ENCODE measurements at places on chromosomes 5 and 9.

DNA sequence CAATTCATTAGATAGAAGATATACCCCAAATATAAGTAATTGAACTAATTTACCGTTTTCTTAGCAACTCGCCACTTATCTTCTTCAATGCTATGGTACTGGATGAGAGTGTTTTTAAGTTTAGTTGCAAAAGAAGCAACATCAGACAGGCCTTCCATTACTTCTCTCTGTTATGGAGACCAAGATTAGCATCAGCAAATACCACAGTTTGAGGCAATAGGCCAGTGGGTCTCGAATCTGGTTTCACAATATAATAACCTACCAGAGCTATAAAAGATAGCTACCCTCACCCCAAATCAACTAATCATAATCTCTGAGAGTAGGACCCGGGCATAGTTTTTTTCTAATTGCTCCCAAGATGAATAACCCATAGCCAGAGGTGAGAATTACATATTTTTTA is 5.1 kb downstream of the STARD4 start:
- DNase-seq, result no peak

DNA sequence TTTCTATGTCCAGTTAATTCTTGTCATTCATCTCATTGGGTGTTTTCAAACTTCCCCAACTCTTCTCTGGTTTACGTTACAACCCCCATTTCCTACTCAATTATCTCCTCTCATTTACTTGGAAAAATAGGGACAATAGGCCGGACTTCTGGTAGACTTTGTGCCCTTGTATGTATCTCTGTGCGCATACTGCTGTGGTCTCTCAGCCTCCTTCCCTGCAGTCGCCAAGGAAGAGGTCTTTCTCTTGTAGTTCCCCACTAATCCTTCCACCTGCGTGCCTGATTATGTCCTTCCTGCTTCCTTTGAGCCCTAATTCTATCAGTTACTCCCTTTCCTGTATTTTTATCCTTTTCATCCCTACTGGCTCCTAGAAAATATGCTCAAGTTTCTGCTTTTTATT is 176.3 kb downstream of the GDNF start:
- DNase-seq, result no peak

DNA sequence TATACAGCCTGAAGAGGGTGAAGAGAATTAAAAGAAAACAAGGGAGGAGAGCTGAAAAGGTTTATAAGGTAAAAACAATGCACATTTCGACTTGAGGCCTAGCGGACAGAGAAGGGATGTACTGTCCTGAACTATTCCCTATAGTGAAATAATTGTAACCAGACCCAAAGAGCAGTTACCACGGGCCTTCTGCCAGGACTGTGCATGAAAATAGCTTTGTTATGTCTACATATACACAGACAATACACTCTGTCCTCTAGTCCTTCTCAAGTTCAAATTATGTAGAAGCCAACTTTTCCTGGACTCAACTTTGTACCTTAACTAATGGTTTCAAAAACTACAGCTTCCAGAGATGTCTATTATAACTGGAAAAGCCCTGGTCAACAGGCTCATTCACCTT is 223.7 kb downstream of the PCSK5 start:
- no peak for DNase-seq

GRCh38 chr5:61918611-61919010 is 387.4 kb upstream of the KIF2A start:
- no peak for DNase-seq

DNA sequence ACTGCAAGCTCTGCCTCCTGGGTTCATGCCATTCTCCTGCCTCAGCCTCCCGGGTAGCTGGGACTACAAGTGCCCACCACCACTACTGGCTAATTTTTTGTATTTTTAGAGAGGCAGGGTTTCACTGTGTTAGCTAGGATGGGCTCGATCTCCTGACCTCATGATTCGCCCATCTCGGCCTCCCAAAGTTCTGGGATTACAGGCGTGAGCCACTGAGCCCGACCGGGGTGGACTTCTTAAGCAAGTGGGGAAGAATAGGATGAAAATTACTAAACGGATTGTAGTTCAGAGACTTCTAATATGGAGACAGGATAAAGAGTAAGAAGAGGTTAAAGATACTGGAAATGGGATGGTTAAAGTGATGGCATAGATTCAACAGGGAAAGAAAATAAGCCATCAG is 132.3 kb upstream of the IRX2 start:
- no peak for DNase-seq

DNA sequence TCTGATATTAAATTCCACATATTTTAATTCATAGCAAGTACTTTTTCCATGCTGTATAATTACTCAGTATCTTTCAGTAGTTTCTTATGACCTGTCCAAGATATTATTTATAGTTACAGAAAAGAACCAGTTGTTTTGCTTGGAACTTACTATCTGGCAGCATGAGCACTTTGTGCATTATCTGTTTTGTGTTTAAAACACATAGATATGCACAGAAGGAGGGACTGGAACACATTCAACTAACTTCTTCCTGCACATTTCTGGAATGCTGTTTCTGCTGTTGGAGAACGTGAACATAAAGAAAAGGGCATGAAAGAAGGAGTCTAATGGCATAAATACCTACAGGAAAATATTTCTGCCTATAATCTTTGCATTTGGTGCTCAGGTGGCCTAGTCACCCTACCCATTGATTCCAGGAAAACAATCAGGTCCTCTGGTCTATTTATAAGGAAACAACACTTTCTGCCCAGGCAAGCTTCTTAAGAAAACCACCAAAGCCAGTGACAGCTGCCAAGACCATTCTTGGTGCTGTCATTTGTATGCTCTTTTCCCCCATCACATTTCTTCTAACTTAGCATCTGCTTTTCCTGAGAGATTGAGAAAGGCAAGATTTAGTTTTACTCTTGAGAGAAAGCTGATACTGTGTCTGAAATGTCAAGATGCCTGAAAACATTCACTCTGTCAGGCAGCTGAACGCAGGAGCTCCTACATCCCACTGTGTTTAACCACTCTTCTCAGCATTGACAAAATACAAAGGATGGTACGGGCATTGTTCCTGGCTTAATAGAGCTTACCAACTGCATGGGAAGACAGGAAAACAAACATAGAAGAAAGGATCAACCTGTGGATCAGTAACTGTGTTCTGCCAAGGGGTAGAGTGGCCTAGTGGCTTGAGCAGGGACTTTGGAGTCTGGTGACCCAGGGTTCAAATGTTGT is 40.3 kb downstream of the RAB3C start:
- no peak for DNase-seq

- no peak for DNase-seq
These were observed 536 bp upstream of the STX17 start for GRCh38 chr9:99905833-99906402.

- no peak for DNase-seq
These were observed 5.3 kb upstream of the OTP start for GRCh38 chr5:77643654-77644370.

GRCh38 chr9:107547772-107548297 is 58.3 kb upstream of the KLF4 start:
- no peak for DNase-seq

DNA sequence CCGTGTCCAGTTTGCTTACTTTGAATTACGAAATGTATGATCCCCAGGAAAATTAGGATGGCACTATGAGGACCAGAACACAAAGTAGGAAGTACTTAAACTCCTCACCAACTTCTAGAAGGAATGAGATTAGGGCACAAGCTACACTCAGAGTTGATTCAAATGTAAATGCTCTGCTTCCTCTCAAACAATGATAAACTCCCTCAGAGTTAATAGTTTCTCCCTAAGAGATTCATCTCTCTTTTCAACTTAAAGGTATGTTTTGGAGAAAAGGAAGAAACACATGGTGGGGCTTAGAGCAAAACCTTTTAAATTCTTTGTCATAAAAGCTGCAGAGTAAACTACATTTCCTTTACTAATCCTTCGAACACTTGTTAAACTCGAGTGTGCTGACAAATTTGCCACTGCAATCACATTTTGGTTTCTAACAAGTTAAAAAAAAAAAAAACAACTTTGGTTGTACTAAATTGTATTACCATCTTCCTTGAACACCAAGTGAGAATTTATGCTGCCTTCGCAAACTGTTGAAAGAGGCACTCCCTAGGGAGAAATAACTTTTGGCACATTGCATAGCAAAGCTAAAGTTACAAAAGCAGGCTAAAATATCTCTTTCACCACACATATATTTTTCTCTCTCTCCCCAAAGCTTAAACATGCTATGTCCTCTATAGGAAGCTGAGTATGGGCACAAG is 66.6 kb downstream of the DENND1A start:
- no peak for DNase-seq

DNA sequence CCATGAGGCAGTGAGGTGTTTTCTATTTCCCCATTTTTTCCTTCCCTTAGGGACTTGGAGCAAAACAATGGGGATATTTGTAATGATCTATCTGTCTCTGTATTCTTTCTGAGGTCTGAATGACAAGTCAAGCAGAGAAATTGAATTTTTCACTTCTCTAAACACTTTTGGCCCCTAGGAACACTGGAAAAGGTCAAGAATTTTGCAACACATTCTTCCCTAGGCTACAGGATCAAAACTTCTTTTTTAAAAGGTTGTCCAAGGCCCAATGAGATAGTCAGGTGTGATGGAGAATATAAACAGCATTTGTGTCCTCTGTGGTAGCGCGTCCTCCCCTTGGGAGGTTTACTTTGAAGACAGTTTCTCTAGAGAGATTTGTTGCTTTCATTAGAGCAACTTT is 620.5 kb downstream of the TLR4 start:
- no peak for DNase-seq

Measured in activated T-cell treated with anti-CD3 and anti-CD28 coated beads for 1 hour (primary cell).